ENCODE measurements at places on chromosomes 2 and 18.

DNA sequence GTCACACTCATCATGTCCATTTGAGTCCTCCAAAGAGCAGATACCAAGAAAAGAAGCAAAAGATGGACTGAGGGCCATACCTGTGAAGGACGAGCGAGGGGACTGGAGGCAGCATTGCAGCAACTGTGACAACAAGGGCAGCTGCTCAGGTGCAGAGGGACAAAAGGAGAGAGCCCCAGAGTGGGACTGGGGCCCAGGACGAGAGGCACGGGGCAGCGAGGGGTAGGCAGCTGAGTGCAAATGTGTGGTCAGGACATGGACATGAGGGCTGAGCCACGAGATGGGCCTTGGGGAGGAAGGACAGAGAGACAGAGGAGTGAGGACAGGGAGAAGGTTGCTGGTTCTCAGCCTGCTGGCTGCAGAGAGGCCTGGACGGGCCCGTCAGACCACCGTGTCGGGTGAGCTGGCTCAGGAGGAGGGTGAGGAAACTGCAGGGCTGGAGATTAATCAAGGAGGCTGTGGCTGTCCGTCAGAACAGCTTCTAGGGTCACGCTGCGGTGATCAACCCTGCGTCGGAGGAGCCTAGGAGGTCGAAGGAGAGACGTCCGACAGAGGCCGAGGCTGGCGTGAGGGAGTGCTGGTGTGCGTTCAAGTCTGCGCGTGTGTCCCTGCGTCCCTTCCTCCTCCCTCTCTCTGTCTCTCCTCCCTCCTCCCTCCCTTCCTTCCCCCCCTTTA is 206.8 kb upstream of the HDAC4 start:
- no peak for DNase-seq

DNA sequence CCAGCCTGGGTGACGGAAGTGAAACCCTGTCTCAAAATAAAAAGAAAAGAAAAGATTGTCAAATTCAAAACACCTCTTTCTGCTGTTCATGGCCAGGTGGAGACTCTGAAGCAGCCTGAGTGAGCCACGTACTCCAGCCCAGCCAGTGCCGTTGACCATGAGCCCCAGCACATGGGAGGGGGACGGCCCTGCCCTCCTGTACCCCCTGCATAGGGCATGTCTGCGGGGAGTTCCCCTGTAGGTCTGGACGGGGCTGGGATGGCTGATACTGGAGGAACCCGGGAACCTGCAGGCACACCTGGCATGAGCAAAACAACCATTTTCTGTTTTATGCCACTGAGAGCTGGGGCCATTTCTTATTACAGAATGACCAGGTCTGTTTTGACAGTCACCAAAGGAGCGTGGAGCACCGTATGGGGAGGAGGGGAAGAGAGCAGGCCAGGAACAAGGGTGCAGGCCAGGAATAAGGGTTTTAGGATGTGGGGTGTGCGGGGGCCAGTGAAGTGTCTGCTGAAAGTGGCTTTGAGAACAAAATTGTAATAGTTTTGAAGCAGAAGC is 30.1 kb downstream of the TMEM18 start:
- DNase-seq: no peak

DNA sequence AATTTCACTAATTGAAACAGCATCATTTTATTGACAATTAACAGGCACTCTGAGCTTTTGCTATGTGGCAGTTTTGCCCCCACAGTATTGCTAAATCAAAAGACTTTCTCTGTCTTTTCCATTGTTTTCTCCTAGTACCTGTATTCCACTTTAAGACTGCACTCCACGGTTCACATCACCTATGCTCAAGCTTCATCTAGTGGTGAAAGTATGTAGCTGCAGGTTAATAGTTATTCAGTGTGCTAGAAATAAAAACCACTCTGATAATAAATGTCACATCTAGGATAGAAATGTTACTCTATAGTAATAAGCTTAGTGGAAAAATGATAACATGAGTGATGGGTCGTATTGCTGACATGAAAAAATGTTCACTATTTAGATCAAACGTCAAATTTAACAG is 24.6 kb downstream of the ARL6IP6 start:
- DNase-seq: no peak

- no peak for DNase-seq
These were observed 720.8 kb upstream of the REG3G start for GRCh38 chr2:78304678-78305077.

- no peak for DNase-seq
These were observed 70.6 kb downstream of the EMILIN2 start for GRCh38 chr18:2917259-2918047.

DNA sequence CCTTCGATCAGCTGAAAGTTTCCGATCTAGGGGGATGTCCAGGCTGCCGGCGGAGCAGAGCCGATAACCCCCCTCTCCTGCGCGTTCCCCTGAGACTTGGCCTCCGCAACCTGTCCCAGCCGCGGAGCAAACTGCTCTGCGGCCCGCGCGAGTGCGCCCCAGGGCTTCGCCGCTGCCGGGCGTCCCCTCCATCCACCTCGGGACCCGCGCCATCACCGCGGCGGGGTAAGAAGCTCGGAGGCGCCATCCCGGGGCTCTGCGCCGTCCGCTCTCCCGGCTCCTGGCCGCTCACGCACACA is 990 bp upstream of the GDF7 start:
- no peak for DNase-seq

DNA sequence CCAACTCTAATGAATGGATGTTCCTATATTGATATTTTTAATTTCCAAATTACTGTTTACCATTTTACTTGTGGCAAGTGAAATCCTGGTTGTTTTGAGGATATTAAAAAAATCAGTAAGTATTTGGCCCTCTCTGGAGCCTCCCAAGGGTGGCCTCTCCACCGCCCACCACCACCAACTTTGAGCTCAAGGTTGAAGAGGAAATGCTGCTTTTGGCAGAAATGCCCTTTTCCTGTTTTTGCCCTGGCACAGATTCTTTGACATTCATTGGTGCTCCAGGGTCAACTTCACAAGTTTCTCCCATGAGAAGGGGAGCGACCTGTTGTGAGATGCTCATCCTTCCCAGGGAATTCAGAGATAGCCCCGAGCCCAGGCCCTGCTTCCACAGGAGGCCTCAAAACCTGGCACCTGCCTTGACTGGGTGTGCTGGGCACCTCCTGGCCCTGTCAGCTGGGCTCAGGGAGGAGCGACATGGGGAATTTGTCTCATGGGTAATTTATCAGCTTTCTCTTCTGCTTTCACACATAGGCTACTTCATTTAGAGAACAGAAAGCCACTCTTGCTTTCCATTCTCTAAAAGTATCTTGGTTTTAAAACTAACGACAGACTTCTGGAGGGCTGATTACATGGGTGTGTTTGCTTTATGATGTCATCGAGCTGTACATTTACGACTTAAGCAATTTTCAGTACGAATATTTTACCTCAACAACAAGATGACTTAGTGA is 6.9 kb downstream of the CD8A start:
- peak; percentile 23 for DNase-seq

DNA sequence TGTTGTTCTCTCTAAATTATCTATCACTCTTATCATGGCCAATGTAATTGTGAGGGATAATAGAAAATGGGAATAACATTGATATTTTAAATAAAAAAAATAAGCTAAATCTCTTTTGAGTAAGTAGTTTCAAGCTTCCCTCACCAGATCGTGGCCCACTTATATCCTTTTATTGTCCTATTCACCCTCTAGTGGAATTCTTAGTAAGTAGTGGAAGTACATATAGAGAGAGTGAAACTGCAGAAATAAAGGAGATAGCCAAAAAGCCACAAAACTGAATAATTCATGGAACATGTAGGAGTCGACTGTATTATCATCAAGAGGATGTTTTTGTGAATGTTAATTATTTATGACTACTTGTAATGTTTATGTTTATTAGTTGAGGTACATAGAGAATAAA is 66.1 kb upstream of the DTNA start:
- DNase-seq: no peak

DNA sequence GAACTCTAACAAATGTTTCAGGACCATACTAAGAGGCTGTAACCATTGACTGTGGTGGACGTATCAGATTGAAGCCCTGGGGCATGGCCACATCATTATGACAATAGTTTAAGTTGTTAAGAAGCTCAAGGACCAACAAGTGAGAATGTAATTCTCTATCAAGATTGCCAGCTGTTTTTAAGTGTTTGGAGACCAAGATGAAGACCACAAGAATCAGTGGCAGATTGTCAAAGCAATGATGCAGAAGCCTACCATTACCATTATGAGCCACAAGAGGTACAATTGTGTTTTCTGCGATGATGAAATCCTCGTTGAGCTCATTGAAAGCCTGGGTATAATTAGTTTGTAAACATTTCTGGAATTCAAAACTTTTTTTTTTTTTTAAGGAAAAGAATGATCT is 261.1 kb upstream of the ZEB2 start:
- DNase-seq: no peak

GRCh38 chr2:221570321-221570935 is 1.7 kb downstream of the EPHA4 start:
- DNase-seq: peak; percentile 27

- DNase-seq: no peak
These were observed 542.8 kb downstream of the DSC3 start for GRCh38 chr18:30499721-30500120.

DNA sequence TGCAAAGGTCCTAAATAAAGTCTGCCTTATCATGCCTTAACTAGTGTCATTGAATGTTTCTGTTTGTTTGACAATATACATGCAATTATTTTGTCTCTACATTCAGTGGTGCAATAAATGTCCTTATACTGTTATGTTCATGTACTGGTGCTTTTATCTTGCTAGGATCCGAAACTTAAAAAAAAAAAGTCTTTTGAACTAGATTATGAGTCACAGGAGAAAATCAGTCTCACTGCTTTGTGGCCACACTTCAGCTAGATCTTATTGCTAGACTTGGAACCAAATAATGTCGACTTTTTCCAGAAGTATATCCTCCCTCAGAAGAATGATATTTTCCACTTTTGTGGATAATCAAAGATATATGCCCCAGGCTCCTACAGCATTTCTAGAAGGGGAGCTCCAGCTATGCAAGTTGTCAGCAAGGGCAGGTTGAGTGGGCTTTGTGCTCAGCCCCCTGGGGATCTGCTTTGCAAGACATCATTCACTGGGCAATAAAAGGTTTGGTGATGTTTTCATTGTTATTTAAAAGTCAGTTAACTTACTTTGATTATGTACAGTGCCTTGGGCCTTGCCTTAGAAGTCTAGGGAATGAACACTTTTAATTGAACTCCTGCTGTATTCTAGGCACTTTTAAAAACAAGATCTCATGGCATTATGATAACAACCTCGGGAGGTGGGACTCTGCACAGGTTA is 157.1 kb upstream of the LRRTM1 start:
- no peak for DNase-seq

GRCh38 chr18:36352384-36352783 is 54.9 kb downstream of the FHOD3 start:
- DNase-seq: no peak

DNA sequence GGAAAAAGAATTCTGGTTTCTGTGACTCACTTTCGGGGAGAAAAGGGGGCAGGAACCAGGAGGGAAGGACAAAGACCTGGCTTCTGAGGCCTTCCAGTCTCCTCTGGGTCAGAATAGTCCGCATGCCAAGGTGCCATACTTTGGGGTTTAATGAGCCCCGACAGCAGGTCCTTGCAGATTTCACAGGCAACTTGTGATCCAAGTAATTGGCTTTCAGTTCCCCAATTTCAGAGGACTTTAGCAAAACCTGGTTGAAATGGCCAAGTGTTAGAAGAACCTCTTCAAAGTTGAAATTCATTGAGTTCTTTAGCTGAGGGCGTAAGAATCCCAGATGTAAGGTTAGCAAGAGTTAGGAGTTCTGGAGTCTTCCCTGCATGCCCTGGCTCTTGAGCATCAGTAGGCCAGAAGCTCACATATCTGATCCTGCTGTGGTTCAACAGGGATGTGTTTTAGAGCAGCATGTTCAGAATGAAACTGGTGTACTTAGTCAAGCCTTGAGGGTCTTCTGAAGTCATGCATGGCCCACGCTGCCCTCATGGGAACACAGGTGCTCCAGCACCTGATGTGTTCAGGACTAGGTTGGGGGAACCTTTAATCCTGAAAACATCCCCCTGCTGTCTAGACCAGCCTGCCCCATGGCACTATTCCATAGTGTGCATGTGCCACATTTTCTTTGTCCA is 143.0 kb downstream of the NUP35 start:
- DNase-seq: no peak

DNA sequence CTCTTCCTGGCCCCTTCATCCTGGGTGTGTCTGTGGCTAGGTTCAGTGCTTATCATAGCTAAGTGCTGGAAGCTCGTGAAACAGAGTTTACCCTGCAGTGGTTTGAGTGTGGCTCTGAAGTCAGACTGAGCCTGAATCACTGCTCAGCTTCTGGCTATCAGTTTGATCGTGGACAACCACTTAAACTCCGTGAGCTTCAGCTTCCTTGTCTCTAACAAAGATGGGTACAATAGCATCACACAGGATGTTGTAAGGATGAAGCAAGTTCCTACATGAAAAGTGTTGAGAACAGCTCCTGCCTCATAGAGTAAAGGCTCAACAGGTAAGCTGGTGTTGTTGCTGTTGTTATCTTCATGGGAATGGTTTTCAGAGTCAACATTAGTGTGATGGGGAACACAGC is 210.3 kb downstream of the CLIP4 start:
- DNase-seq: no peak

- DNase-seq: no peak
These were observed 79.1 kb upstream of the DLX2 start for GRCh38 chr2:172181840-172182239.

DNA sequence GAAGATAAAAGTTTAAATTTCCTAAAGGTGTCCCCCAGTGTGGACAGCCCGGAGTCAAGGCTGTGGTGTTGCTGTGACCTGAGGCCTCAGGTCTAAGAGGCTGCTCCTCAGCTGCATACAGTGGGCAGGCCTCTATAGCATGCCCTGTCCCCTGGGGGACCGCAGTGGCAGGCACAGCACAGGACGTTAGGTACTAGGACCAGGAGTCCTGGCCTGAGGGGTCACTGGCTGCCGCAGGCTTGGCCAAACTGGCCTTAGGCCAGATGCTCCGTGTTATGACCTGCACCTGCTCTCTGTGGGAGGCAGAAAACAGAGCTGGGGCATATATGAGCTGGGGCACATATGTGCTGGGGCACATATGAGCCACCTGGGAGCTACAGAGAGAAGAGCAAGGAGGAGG is 21.2 kb upstream of the MAL start:
- DNase-seq: no peak

- DNase-seq: no peak
These were observed 8.6 kb downstream of the ACP1 start for GRCh38 chr2:273333-273732.

DNA sequence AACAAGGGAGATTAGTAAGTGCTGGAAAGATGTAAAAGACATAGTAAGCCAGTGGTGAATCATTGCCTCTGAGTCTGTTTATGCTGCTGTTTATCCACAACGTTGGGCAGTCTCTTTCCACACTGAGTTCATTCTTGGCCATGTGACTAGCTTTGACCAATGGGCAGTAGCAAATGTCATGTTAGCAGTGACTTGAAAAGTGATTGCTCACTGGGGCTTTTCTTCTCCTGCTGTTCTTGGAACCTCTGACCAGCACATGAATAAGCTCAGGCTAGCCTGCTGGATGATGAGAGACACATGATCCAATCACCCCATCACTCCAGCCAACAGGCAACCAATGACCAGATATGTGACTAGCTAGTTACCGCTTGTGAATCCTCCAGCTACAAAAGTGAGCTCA is 360.4 kb downstream of the SLC4A3 start:
- DNase-seq: no peak

GRCh38 chr18:40041951-40042350 is 1913.1 kb upstream of the PIK3C3 start:
- no peak for DNase-seq

- no peak for DNase-seq
These were observed 91.5 kb upstream of the TMEFF2 start for GRCh38 chr2:192286093-192286701.

GRCh38 chr18:59672235-59672711 is 24.9 kb downstream of the CCBE1 start:
- no peak for DNase-seq
